ENCODE measurements at places on chromosomes 12 and 14.
A peak's percentile ranks its signal among the peaks of the same experiment; 100 is the strongest.

GRCh38 chr12:28265435-28266042 is 75.3 kb downstream of the CCDC91 start:
- no peak for DNase-seq

DNA sequence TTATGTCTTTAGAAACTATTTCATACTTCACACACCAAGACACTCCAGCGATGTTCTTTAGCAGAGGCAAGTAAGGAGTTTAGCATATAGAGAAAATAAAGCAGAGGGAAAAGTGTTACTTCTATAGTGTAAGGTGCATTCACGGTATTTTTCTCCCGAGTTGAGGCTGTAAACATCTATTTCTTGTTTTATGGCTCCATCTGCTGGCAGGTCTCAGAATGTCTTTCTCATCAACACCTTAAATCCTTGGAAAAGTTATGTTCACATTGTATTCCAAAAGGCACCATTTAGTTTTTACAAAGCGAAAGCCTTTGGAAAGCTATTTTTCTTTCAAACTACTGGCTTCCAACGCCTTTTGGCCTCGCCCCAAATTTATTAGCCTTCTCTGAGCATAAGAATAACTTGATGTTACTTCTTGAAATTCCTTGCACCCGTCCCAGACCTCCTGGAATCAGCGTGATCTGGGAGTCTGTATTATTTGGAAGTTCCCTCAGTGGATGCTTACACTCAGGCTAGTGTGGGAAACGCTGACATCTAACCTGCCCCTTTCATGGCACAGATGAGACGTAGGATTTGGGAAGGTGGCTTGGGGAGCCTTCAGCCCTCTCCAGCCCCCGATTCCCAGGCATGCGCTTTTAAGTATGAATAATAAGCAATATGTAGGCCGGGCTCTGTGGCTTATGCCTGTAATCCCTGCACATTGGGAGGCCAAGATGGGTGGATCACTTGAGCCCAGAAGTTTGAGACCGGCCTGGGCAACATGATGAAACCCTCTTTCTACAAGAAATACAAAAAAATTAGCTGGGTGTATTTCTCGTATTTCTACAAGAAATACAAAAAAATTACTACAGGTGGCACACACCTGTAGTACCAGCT is 1.9 kb upstream of the PIWIL1 start:
- DNase-seq: peak; percentile 71

- DNase-seq: no peak
Measured at GRCh38 chr14:99169776-99170356, 102.1 kb downstream of the BCL11B start.

- DNase-seq: no peak
Measured at GRCh38 chr14:60311417-60311816, 62.4 kb downstream of the PPM1A start.

GRCh38 chr12:4584896-4585295 is 22.9 kb downstream of the DYRK4 start:
- DNase-seq: no peak
